ENCODE measurements at places on chromosomes 2 and 18.

DNA sequence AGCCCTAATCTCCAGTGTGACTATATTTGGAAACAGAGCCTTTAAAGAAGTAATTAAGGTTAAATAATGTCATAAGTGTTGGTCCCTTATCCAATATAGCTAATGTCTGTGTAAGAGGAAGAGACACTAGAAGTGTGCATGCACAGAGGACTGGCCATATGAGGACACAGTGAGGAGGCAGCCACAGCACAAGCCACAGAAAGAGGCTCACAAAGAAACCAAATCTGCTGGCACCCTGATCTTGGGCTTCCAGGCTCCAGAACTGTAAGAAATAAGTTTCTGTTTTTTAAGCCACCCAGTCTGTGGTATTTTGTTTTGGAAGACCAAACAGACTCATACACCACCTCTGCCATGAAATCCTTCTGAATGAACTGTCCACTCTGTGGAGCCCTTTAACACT, 186.4 kb upstream of the SLC39A10 start:
- H3K36me3 ChIP-seq, result no peaks in the 10 kb centered on the region
- DNase-seq, result no peak
- H3K4me3 ChIP-seq, result no peak overlapping the region
- H3K27ac ChIP-seq, result no peak overlapping the region

- no peak for DNase-seq
- H3K27ac ChIP-seq, result no peak overlapping the region
- no peak overlapping the region for H3K4me3 ChIP-seq
- H3K27me3 ChIP-seq, result peaks cover 5% of the 10 kb centered on the region
Observed at GRCh38 chr2:136319651-136320050, 201.7 kb upstream of the CXCR4 start.

DNA sequence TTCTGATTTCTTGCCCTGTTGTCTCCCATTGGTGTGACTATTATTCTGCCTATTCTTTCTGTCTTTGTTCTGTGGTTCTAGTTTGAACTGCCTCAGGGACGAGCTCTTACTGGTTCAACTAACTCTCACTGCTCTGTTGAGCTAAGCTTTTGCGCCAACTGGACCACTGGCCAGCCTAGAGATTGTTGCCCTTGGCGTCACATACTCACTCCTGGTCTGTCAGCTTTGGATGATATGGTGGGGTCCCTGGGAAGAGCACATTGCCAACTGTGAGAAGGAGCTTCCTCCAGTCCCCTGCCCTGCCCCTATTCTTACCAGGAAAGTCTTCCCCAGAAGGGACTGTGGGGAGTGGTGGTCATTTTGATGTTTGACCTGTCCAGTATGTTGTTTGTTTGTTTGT, 6.0 kb downstream of the MTHFD2 start:
- peaks cover 31% of the 10 kb centered on the region for H3K36me3 ChIP-seq
- no peak overlapping the region for H3K27ac ChIP-seq
- no peak for DNase-seq
- no peak overlapping the region for H3K4me3 ChIP-seq

GRCh38 chr2:105937498-105938097, 192.9 kb downstream of the NCK2 start:
- no peak overlapping the region for H3K4me3 ChIP-seq
- H3K27me3 ChIP-seq, result no peaks in the 10 kb centered on the region
- no peaks in the 10 kb centered on the region for H3K36me3 ChIP-seq
- H3K4me1 ChIP-seq, result no peaks in the 10 kb centered on the region
- no peak overlapping the region for H3K27ac ChIP-seq
- DNase-seq, result no peak

GRCh38 chr2:158828378-158829164, 33.5 kb downstream of the DAPL1 start:
- no peak overlapping the region for H3K27ac ChIP-seq
- no peaks in the 10 kb centered on the region for H3K4me1 ChIP-seq
- H3K4me3 ChIP-seq, result no peak overlapping the region
- no peaks in the 10 kb centered on the region for H3K36me3 ChIP-seq
- H3K27me3 ChIP-seq, result no peaks in the 10 kb centered on the region
- no peak for DNase-seq

- peaks cover 18% of the 10 kb centered on the region for H3K27me3 ChIP-seq
- no peak overlapping the region for H3K27ac ChIP-seq
- no peak overlapping the region for H3K4me3 ChIP-seq
- no peak for DNase-seq
- no peaks in the 10 kb centered on the region for H3K36me3 ChIP-seq
Observed at GRCh38 chr2:75047992-75048625, 89.7 kb downstream of the POLE4 start.

DNA sequence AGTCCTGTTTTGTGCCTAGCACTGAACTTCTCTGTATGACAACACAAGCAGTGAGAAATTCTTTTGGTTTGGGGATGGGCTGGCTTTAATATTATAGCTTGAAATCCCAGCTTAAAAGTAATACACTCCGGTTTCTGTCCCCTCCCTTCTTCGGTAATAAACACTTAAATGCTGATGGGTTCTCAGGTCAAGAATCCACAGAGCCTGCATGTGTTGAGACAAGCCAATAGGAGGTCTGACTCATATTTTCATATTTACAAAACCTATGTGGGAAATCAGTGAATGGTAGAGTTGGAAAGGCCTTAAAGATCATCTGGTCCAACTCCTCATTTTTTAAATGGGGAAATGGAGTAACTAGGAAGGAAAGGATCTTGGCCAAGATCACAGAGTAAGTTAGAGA, 47.5 kb downstream of the VSNL1 start:
- DNase-seq, result no peak
- H3K36me3 ChIP-seq, result no peaks in the 10 kb centered on the region
- H3K27ac ChIP-seq, result no peak overlapping the region
- H3K4me1 ChIP-seq, result peaks cover 17% of the 10 kb centered on the region
- no peaks in the 10 kb centered on the region for H3K27me3 ChIP-seq

Data from HCT116 (cell line).